Stimulated activated CD8-positive, alpha-beta memory T cell treated with anti-CD3 and anti-CD28 coated beads, Interleukin-4, amount 100 ng/mL, for 1 hour (primary cell): ENCODE measurements at places on chromosomes 6 and 20.

- no peak for DNase-seq
Measured at GRCh38 chr6:14802514-14803160, 443.2 kb upstream of the JARID2 start.

DNA sequence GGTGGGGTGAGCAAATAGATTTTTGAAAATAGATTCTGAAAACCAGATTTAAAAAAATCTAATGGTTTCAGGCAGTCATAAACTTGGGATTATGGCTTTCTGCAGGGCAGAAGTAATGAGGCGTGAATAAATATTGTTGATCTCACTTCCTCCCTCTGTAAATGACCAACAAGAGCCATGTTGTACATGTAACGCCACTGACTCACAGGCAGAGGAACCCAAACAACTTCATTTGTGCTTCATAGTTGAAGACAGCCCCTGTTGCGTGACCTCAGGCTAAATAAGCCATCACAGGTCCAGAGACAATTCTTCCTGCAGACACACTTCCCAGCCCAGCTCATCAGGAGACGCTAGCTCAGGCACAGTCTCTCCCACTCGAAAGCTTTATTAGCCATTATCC lies 59.1 kb upstream of the F13A1 start:
- DNase-seq, result no peak

DNA sequence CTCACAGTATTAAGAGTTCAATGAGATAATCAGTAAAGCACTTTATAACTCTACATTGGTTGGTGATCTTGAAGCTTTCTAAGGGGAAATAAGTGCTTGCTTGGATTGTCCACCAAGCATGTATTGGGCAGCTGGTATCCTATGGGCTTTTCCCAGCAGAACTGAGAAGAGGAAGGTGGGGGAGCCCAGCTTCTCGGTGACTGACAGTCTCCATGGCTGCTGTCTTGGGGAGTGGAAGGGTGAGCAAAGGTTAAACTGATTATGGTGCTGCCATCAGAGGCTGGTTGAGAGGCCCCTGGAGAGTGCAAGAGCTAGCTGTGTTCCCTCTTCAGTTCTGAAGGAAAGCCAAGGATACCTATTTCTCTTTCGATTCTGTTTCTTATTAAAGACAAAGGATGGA lies 35.5 kb upstream of the ADTRP start:
- DNase-seq, result no peak

GRCh38 chr6:43817192-43817591 lies 47.2 kb downstream of the VEGFA start:
- no peak for DNase-seq

GRCh38 chr6:106694343-106694742 lies 65.0 kb downstream of the QRSL1 start:
- no peak for DNase-seq

DNA sequence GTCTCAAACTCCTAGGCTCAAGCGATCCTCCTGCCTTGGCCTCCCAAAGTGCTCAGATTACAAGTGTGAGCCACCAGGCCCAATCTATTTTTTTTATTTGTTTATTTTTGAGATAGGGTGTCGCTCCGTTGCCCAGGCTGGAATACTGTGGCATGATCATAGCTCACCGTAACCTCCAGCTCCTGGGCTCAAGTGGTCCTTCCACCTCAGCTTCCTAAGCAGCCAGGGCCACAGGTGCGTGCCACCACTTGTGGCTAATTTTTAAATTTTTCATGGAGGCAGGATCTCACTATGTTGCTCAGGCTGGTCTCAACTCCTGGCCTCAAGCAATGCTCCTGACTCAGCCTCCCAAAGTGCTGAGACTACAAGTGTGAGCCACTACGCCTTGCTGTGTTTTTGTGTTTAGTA lies 9.8 kb downstream of the KIF3B start:
- DNase-seq, result no peak

GRCh38 chr6:69663215-69663614 lies 133.6 kb downstream of the LMBRD1 start:
- DNase-seq, result no peak

GRCh38 chr6:136921936-136922684 lies at the start of gene SLC35D3:
Gene SLC35D3 (plus strand): TSS chr6:136922301. CDS start chr6:136922429, 128 bp downstream.
- DNase-seq, result no peak

DNA sequence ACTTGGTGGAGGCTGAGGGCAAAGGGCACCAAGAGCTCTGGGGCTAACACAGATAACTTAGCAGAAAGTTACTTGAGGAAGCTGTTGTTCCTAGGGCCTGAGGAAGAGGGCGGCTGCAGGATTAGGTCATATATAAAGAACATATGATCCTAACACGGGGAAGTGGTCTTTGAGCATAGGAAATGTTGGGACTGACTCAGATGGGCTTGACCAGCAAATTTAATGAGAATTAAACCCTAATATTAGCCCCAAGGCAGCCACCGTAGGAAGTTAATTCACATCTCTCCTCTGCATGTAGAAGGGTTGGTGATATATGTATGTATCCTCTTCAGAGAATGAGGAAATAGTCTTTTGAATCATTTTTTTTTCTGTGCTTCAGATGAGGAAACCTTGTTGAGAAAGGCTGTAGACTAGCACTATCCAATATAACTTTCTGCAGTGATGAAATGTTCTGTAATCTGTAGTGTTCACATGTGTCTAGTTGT lies 9.2 kb upstream of the ZBTB9 start:
- DNase-seq, result no peak

GRCh38 chr6:31659649-31660380 lies 763 bp downstream of the C6orf47 start:
- DNase-seq, result no peak

DNA sequence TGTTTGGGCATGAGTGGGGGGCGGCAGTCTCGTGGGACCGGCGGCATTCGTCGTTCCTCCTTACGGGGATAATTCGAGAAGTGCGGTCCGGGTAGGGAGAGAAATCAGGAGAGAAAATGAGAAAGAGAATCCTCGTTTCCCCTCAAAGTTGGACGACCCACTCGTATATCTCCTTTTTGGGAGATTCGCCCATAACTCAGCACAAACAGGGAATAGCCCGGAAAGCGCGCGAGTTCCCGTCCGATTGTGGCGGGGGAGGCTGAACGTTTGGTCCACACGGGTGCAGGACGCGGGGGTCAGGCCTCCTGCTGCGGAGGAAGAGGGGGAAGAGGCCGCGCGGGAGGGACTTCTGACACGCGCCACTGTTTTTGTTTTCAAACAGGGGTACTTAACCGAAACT lies 42.4 kb downstream of the POPDC3 start:
- no peak for DNase-seq

DNA sequence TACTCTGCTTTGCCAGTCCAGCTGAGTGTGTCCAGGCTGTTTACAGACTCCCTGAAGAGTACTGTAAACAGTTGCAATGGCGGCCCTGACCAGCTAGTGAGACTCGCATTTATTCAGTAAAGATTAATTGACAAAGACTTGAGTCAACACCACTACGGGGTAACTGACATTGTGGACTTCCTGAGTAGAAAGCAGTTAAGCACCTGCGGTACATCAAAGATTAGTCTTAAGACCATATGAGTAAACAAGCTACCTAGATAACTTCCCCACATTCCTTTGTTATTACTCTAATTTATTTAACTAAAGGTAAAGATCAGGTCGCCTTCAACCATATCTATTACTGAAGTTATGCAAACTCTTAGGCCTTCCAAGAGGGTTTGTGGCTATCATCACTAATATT lies 12.6 kb downstream of the VPS52 start:
- no peak for DNase-seq

- DNase-seq, result no peak
Measured at GRCh38 chr20:25274481-25274880, 26.6 kb downstream of the PYGB start.

DNA sequence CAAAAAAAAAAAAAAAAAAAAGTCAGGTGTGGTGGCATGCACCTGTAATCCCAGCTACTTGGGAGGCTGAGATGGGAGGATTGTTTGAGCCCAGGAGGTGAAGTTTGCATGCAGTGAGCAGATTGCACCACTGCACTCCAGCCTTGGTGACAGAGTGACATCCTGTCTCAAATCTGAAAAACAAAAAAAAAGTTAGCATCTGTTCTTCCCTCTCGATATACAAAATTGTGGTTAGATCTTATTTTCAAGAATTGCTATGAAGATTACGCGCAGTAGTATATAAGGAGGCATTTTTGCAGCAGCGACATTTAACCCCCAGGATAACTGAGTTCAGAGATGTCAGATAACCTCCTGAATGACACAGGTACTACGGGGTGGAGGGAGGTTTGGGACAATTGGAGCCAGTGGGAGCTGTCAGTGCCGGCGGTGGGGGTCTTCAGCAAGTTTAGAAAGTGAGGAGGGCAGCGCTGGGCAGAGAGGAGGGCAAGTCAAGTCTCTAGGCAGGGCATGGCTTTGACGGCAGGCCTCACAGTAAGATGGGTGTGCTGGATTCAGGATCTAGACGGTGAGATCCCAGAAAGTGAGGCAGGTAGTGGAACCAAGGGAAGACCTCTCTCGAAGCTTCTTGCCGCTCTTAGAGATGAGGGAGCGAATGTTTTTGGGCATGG lies 26.2 kb upstream of the MRPS18A start:
- no peak for DNase-seq

DNA sequence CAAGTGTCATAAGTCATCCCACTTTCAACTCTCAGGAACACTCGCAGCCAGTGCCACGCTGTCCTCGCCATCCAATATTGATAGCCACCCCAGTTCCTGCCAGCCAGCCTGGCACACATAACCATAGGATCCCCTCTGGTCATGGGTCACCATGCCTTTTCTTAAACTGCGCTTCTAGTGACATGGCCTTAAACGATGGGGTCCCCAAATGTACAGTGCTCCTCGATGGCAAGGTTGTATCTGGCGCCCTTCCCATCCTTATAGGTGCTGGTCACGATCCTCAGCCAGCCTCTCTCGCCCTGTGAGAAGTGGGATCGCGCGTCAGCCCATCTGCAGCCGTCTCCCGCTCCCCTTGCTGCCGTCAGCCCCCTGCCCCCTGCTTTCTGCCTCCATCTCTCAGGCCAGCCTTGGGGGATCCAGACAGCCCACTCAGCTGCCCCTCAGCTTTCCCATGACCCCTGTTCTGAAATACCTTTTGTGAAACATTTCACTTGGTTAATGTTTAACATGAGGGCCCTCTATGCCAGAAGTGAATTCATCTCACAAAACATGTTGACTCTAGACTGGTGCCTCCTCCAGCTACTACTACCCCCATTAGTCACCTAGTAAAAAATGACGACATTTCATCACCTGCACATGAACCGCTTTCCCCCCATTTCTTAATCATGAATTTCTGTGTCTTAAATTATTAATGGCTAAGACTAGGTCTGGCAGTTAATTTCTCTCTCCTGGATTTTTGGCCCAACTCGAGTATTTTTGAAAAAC lies 11.4 kb downstream of the CTSZ start:
- no peak for DNase-seq

GRCh38 chr20:44572551-44573500 lies 9.6 kb upstream of the PKIG start:
- no peak for DNase-seq

DNA sequence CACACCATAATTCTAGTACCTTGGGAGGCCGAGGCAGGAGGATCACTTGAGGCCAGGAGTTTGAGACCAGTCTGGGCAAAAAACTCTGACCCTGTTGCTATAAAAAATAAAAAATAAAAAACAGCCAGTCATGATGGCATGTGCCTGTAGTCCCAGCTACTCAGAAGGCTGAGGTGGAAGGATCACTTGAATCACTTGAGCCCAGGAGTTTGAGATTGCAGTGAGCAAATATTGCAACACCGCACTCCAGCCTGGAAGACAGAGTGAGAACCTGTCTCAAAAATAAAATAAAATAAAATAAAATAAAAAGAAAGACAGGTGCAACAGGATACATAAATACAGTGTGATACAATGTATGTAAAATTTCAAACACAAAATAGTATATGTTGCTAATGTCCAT lies 154.5 kb downstream of the OTOR start:
- no peak for DNase-seq

DNA sequence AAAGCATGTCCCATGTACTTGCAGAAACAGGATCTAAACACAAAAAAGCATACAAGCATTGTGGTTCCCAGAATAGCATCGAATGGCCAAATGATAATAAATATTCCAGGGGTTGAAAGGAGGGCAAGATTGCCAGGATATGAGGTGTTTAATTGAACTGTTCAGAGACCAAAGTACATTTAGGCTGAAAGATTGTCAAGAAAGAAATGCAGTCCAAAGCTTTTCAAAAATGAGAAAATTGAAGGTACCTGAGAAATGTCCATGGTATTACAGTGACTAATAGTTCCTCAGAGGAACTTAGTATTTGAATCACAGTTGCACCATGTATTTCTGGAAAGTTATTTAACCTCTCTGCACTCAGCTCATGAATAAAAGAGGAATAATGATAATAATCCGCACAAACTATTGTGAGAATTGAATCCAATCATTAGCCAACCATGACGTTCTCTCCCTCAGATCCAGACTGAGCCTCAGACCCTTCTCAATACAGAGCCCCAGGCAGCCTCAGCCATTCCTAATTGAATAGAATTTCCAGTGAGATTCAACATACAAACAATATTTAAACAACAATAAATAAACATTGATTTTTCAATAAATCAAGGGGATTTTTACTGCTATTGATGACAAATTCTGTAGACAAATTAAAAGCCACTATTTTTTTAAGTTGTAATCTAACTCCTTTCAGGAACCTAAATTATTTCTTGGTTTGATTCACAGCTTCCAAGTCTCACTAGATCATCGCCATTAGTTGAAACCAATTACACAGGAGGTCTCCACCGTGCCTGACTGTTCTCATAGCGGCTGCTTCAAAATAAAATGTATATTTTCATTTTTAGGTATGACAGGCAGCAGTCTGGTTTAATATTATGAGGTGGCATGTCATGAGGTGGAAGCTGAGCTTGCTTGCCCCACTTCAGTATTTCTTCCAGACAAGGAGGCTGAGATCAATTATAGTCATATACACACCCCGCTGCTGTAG lies 144.3 kb upstream of the TENT5A start:
- DNase-seq, result no peak

DNA sequence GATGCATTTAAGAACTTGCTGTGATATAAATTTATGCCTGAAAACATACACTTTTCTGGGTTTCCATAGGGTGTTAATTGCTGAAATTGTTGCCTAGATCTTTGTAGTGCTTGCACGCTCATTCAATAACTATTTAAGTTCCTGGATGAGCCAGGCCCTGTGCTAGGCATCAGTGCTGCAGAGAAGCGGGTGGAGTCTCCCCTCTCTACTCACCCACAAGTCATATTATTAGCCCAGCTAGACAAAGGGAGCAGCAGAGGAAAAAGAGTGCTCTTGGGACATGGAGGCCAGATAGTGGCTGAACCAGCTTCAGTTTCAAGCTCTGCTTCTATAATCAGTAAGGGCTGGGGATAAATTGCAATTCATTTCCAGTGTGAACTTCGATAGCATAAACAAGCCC lies 329.1 kb downstream of the TFAP2B start:
- DNase-seq, result no peak
